Effector memory CD4-positive, alpha-beta T cell (primary cell): ENCODE measurements at places on chromosomes 3 and 15.

- DNase-seq = peak; percentile 2
These were observed at the start of gene MAP6D1 for GRCh38 chr3:183825456-183826161. MAP6D1 (minus strand) TSS chr3:183825577; CDS start chr3:183825547, 30 bp downstream.

DNA sequence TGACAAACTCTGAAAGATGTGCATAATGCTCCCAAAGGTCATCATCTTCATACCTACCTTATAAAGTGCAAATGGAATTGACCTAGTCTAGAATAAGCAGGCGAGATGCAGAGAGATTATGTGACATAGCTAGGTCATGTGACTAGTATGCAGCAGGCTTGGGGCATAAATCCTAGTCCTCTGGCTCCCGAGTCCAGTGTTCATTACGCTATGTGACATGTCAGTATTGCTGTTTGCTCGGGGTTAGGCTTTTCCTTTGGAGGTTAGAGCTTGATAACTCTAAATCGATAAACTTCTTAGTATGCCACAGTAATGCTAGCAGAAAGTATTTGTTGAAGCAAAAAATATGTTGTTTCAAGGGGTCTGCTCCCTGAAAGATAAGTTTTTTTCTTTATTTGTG lies 481.7 kb upstream of the TPRG1 start:
- no peak for DNase-seq

GRCh38 chr3:167837466-167837865 lies 101.9 kb downstream of the SERPINI1 start:
- no peak for DNase-seq

- no peak for DNase-seq
These were observed 2.1 kb downstream of the RNU5B-1 start for GRCh38 chr15:65306551-65306950.
